ENCODE measurements at places on chromosomes 4 and X.

DNA sequence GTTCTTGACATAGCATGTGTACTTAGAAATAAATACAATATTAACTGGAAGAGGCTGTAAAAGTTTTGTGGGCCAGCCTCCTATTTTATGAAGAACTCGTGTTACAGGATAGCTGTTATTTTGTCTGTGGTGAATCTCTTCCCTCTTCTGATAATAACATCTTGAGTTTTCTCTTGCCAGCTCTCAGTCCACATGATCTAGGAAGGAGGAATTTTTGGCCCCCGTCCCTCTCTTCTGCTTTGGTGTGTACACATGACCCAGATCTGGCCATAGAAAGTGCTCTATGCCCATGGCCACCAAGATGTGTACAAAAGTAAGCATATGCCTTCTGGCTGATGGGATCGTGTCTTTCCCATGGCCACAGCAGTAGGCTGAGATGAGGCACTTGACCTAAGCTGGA lies 108.0 kb upstream of the LEF1 start:
- no peaks in the 10 kb centered on the region for H3K27me3 ChIP-seq
- no peak overlapping the region for H3K4me3 ChIP-seq
- H3K4me1 ChIP-seq: peaks cover 2% of the 10 kb centered on the region
- peaks cover 2% of the 10 kb centered on the region for H3K36me3 ChIP-seq

- DNase-seq: no peak
- no peaks in the 10 kb centered on the region for H3K27me3 ChIP-seq
- peaks cover 9% of the 10 kb centered on the region for H3K4me1 ChIP-seq
- no peak overlapping the region for H3K27ac ChIP-seq
- H3K36me3 ChIP-seq: no peaks in the 10 kb centered on the region
Measured at GRCh38 chr4:6095023-6095752, 77.0 kb upstream of the C4orf50 start.

GRCh38 chr4:88191404-88191803 lies 33.0 kb upstream of the ABCG2 start:
- no peaks in the 10 kb centered on the region for H3K36me3 ChIP-seq
- H3K27ac ChIP-seq: no peak overlapping the region
- H3K4me1 ChIP-seq: peaks cover 6% of the 10 kb centered on the region
- no peaks in the 10 kb centered on the region for H3K27me3 ChIP-seq
- no peak for DNase-seq
- no peak overlapping the region for H3K4me3 ChIP-seq

DNA sequence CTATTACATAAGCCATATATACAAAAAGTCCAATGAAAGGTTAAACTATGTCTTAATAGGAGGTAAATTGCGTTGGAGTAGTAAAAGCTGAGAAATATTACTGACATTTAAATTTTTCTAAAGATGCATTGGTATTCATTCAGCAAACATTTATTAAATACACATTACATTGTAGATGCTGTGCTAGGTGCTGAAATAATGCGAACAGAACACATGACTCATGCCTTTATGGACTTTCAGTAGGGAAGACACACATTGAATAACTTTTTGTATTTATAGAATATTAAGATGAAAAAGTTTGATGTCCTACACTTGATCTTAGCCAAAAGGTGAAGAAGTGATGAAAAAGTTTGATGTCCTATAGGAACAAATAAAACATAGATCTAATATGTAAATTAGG lies 871.1 kb upstream of the SLIT2 start:
- no peak overlapping the region for H3K4me3 ChIP-seq
- H3K27ac ChIP-seq: no peak overlapping the region
- H3K27me3 ChIP-seq: no peaks in the 10 kb centered on the region
- no peaks in the 10 kb centered on the region for H3K4me1 ChIP-seq
- no peaks in the 10 kb centered on the region for H3K36me3 ChIP-seq
- no peak for DNase-seq

DNA sequence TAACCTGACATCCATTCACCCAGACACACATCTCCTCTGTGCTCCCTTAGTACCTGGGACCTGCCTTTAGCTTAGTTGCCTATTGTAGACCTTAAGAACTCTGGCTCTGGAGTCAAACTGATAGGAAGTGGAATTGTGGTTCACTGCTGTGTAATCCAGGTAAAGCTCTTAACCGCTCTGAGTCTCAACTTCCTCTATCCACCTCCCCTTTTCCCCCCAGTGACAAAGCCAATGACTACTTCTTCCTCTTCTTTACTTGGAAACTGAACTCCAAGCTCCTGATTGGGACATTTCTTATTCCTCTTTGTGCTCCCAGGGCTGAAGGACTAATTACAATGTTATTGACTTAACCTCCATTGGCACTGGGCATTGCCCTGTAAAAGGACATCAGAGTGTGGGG lies 94.1 kb downstream of the DRD5 start:
- no peaks in the 10 kb centered on the region for H3K4me1 ChIP-seq
- DNase-seq: no peak
- no peak overlapping the region for H3K4me3 ChIP-seq
- H3K36me3 ChIP-seq: peaks cover 4% of the 10 kb centered on the region

GRCh38 chr4:159723341-159724048 lies 620.6 kb downstream of the RAPGEF2 start:
- H3K27ac ChIP-seq: no peak overlapping the region
- no peak overlapping the region for H3K4me3 ChIP-seq
- DNase-seq: no peak

- H3K4me1 ChIP-seq: no peaks in the 10 kb centered on the region
- no peak within 1 kb of the TSS for H3K27ac ChIP-seq
- H3K4me3 ChIP-seq: no peak within 1 kb of the TSS
- no peaks in the 10 kb centered on the region for H3K36me3 ChIP-seq
- peaks cover 34% of the 10 kb centered on the region for H3K27me3 ChIP-seq
- DNase-seq: no peak
Measured at GRCh38 chrX:19121898-19122640, at the start of gene ADGRG2. ADGRG2 (minus strand) TSS chrX:19122468; CDS start chrX:19068834, 53,634 bp downstream.

GRCh38 chr4:15469402-15470127 lies at the start of gene CC2D2A:
CC2D2A (plus strand) TSS chr4:15469882; CDS start chr4:15475933, 6,051 bp downstream.
- H3K27me3 ChIP-seq: peaks cover 5% of the 10 kb centered on the region
- peak within 1 kb of the TSS; percentile 85 for H3K27ac ChIP-seq
- peaks cover 36% of the 10 kb centered on the region for H3K4me1 ChIP-seq
- H3K36me3 ChIP-seq: peaks cover 12% of the 10 kb centered on the region

- H3K27ac ChIP-seq: no peak overlapping the region
- H3K36me3 ChIP-seq: no peaks in the 10 kb centered on the region
Measured at GRCh38 chr4:154310578-154310977, 181.0 kb downstream of the DCHS2 start.

DNA sequence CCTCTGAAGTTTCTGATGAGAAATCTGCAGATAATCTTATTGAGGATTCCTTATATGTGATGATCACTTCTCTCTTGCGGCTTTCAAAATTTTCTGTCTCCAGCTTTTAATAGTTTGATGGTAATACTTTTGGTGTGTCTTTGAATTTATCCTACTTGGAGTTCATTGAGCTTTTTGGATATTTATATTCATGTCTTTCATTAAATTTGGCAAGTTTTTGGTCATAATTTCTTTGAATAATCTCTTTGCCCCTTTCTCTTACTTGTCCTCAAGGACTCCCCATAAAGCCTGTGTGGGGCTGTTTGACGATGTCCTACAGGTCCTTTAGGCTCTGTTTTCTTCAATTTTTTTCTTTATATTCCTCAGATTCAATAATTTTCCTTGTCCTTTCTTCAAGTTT lies 11.3 kb upstream of the FAM47E start:
- H3K36me3 ChIP-seq: peaks cover 5% of the 10 kb centered on the region
- H3K27ac ChIP-seq: no peak overlapping the region
- H3K27me3 ChIP-seq: peaks cover 10% of the 10 kb centered on the region
- H3K4me3 ChIP-seq: no peak overlapping the region
- no peaks in the 10 kb centered on the region for H3K4me1 ChIP-seq

GRCh38 chrX:81120258-81120935 lies 81.3 kb downstream of the HMGN5 start:
- H3K27me3 ChIP-seq: no peaks in the 10 kb centered on the region
- DNase-seq: no peak
- H3K36me3 ChIP-seq: no peaks in the 10 kb centered on the region
- H3K4me1 ChIP-seq: peaks cover 19% of the 10 kb centered on the region

- peaks cover 29% of the 10 kb centered on the region for H3K27me3 ChIP-seq
- no peaks in the 10 kb centered on the region for H3K36me3 ChIP-seq
- H3K4me3 ChIP-seq: no peak overlapping the region
- H3K4me1 ChIP-seq: no peaks in the 10 kb centered on the region
- DNase-seq: no peak
Measured at GRCh38 chr4:184061582-184061981, 156.1 kb downstream of the ENPP6 start.

DNA sequence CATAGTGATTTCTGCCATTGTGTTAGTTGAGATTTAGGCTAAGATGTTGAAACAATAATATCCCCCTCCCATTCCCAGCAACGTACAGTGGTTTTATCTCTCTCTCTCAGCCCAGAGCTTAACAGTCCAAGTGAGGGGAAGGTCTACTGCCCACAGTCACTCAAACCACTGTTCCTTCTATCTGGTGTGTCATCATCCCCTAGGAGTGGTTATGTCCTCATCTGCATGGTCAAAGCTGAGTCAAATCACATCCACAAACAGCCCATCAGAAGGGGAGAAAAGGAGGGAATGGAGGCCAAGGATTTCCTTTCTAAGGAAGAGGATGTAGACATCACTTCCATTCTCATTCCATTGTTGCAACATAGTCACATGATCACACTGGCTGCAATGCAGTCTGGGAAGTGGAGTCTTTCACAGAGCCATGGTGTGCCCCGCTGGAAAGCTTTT lies 42.8 kb upstream of the CHRNA9 start:
- H3K4me1 ChIP-seq: peaks cover 31% of the 10 kb centered on the region
- no peaks in the 10 kb centered on the region for H3K36me3 ChIP-seq
- no peak for DNase-seq
- H3K4me3 ChIP-seq: no peak overlapping the region
